ENCODE measurements at places on chromosomes 13 and 19. TPM values are rescaled to one million over a fixed set of nuclear protein-coding genes. Genes with fewer than 3 reads are reported as not detected.

The ZSCAN4 gene
- total RNA-seq: not detected

The CD70 gene
- 0.09 TPM for total RNA-seq

The CYP4F2 gene
- total RNA-seq: not detected

The IL17D gene
- total RNA-seq: 1.6 TPM

The URAD gene
- total RNA-seq: not detected
